ENCODE measurements at places on chromosomes 6 and 20.

- DNase-seq = no peak
Observed at GRCh38 chr6:52904562-52905279, 4.8 kb downstream of the GSTA3 start.

GRCh38 chr6:5781966-5782556 is 224.7 kb downstream of the NRN1 start:
- DNase-seq = no peak

GRCh38 chr6:131980791-131981623 is 29.8 kb upstream of the CCN2 start:
- no peak for DNase-seq

GRCh38 chr6:84667252-84668213 is 96.9 kb downstream of the TBX18 start:
- DNase-seq = no peak

- DNase-seq = no peak
Observed at GRCh38 chr20:60310560-60311349, 352.5 kb downstream of the CDH26 start.

Measured in AG08396 (cell line).